ENCODE measurements at places on chromosomes 12 and 14.

DNA sequence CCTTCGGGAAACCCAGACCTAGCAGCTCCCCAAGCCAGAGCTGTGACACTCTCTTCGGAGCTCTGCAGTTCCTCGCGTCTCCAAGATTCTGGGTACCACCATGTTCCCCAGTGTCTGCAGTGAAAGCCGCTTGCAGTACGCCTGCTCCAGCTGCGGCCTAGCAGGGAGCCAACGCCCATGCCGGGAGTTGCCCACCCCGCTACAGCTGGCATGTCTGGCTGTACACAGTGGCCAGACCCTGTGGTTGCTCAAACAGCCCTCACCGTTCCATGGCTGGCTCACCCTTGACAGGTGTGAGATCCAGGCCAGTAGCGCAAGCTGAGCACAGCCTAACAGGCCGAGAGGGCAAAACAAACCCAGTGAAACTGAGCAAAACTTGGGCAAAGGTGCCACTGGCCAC is 503.8 kb upstream of the RPL10L start:
- no peak for DNase-seq

- no peak for DNase-seq
Measured at GRCh38 chr12:51900323-51900889, 6.9 kb upstream of the ACVRL1 start.

DNA sequence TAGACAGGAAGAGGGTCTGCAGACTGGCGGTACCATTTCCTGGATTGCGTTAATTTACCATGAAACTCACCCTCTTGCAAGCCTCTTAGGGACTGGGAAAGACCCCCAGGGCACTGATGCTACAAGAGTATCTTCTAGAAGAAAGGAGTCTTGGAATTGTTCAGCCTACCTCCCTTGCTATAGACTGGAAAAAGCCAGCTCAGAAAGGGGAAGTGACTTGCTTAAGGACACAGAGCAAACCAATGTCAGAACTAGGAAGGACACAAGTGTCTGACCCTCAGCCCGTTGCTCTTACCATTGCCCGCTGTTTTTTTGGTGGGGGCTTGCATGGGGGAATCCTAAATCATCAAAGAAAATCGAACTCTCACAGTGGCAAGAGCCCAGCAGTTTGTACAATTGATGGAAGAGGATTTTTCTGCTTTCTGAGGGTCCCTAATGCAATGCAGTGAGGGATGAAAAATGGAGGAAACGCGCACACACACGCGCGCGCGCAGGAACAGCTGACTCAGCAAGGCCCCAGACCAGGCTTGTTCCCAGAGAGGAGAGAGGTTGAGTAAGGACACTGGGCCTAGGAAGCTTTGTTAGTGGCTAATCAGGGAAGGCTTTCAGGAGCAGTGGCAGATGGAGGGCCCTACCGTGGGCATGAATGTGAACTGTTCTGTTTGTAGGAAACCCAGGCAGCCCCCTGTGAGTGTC is 50.9 kb downstream of the RIN3 start:
- no peak for DNase-seq

GRCh38 chr12:63047146-63047545 is 103.9 kb downstream of the AVPR1A start:
- DNase-seq, result no peak

- peak; percentile 61 for DNase-seq
Measured at GRCh38 chr12:56222531-56222895, 791 bp upstream of the RNF41 start.

- DNase-seq, result no peak
Measured at GRCh38 chr14:91870001-91870400, 2.7 kb upstream of the TC2N start.

- DNase-seq, result no peak
Measured at GRCh38 chr14:90293766-90294730, 37.7 kb downstream of the NRDE2 start.

GRCh38 chr12:102478405-102479098 is 1.8 kb downstream of the IGF1 start:
- DNase-seq, result no peak

DNA sequence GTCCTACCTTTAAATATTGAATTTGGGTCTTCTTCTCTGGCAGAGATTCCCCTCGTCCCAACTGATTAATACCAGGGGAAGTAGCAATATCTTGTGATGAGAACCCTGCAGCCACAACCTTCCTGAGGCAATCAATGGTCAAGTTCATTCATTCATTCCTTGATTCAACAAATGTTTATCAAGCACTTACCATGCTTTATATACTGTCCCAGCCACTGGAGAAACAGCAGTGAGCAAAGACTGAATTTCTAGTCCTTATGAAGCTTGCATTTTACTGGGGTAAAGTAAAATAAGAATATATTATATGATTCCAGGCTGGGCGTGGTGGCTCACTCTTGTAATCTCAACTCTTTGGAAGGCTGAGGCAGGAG is 300 bp upstream of the GIT2 start:
- no peak for DNase-seq

GRCh38 chr12:15037091-15037687 is 64.3 kb downstream of the PDE6H start:
- DNase-seq, result no peak

DNA sequence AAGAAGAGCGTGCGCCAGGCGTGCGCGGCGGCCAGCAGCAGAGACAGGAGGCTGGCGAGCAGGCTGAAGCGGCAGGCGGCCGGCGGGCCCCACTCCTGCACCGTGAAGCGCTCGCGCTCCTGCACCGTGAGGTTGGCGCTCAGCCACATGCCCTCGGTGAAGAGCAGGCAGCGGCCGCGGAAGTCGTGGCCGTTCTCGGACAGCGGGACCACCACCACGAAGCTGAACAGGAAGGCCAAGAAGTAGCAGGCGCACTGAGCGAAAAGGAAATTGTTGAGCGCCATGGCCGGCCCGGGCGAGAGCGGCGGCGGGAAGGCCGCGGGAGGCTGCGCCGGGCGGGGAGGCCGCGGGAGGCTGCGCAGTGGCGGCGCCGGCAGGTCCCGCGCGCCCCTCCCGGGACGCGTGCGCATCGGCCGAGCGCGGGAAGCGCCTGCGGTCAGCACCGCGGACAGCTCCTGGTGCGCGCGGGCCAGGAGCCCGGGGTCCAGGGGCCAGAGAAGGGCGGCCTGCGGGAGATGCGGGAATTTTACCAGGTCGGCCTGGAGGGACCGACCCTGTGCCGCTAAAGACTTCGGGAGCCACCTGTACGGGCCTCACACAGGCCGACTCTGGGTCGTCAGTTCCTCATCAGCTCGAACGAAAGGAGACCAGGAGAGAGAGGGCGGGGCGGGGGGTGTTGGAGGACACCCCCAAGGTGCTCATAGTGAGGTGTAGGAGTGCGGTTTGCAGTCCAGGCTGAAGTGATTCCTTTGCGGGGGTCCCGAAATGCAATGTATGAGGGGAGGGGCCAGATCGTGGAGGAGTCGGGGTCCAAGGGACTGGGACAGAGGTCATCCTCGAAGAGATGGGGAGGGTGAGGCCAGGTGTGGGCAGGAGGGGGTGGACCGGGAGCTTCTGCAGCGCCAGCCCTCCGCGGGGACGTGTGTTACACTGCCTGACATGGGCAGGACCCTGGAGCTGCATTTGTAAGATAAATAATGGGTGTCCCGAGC is at the start of gene TMEM179:
TMEM179 (minus strand) TSS at position 315 of the 992 bp plus-strand sequence; CDS start at position 284, 31 bp downstream.
- DNase-seq, result peak; percentile 45

- no peak for DNase-seq
Measured at GRCh38 chr12:105561546-105562198, 231.2 kb downstream of the C12orf75 start.

- no peak for DNase-seq
Measured at GRCh38 chr14:96904201-96904600, 107.0 kb downstream of the VRK1 start.

- DNase-seq, result no peak
Measured at GRCh38 chr14:68822132-68822651, 29.3 kb upstream of the ZFP36L1 start.

DNA sequence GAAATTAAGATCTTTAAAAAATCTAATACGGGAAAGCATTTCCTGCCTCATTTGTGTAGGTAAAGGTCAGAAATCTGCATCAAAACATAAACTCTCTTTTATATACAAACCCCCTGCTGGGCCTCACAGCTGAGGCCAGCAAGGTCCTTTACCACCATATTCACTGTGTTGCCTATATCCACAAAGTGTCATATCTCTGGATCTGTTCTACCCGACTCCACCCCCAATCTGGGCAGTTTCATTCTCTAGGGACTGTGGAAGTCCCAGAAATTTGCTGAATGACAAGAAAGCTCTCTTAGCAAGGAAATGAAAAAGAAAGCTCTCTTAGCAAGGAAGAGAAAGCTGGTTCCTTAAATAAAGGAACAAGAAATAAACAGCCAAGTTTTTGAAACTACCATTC is 301.7 kb downstream of the KCNH5 start:
- no peak for DNase-seq

DNA sequence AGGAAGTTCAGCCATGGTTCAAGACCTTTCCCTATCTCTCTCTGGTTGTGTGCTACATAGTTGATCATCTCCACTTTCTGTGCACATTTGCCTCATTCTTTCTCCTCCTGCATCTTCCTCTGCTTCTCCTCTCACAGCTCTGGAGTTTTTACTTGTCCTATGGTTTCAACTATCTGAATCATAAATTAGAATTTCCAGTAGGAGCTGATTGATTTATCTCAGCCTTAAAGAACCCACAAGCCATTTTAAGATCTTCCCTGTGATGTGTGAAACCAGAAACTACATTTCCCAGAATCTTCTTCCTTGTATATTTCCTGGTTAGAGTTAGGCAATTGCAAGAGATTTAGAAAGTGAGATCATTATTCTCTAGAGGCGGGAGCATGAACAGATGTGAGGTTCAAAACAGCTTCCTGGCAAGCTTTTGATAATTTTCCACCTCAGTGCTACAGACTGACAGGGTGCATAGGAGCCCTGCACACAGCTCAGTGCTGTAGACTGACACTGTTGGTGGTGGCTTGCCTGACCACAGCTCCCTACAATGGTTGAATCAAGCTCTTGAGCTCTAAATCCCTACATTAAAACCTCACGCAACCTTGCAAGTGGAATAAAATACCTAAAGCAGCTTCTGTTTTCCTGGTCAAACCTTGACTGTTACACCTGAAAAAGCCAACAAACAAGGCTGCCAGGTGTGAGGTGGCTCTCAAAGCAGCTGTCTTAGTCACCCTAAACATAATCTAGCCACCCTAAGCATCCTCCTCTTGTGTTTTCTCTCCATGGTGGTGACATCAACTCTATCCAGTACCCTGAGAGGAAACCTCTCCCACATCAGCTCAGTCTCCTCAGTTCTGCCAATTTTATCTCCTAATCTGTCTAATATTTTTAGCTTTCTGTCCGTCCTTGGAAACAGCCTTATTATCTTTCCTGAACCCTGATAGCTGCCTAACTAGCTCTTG is 21.5 kb upstream of the IFNG start:
- DNase-seq, result no peak

GRCh38 chr12:128120035-128120434 is 146.9 kb upstream of the TMEM132C start:
- no peak for DNase-seq

- DNase-seq, result no peak
Measured at GRCh38 chr12:51953089-51953488, 1.6 kb downstream of the ACVR1B start.

- DNase-seq, result no peak
Measured at GRCh38 chr14:61574514-61574807, 120.9 kb upstream of the HIF1A start.

DNA sequence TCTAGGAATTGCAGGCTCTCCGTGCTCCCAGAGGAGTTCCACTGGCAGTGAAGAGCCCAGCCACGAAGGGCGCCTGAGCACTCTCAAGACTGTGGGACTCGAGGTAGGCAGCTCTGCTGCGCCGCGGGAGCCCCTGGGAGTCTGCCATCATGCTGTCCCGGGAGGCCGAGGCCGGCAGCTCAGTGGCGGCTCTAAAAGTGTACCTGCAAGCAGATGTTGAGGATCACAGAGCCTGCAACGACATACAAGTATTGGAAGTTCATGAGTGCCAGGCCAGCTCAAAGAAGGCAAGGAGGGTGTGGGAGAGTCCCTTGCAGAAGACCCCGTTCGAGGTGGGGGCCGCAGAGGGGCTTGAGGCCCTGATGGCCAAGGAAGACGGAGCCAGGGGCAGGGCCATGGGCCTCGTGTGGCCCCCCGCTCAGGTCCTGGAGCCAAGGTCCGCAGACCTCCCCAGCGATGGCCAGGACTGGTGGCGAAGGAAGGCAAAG is 62.7 kb downstream of the MUCL1 start:
- DNase-seq, result no peak

GRCh38 chr12:94839347-94839746 is 164.2 kb downstream of the NDUFA12 start:
- DNase-seq, result no peak

GRCh38 chr12:121899590-121899989 is 11.0 kb downstream of the PSMD9 start:
- DNase-seq, result no peak

GRCh38 chr12:11838403-11838802 is 188.9 kb downstream of the ETV6 start:
- DNase-seq, result no peak

GRCh38 chr14:24883576-24883975 is 166.4 kb downstream of the STXBP6 start:
- DNase-seq, result no peak

DNA sequence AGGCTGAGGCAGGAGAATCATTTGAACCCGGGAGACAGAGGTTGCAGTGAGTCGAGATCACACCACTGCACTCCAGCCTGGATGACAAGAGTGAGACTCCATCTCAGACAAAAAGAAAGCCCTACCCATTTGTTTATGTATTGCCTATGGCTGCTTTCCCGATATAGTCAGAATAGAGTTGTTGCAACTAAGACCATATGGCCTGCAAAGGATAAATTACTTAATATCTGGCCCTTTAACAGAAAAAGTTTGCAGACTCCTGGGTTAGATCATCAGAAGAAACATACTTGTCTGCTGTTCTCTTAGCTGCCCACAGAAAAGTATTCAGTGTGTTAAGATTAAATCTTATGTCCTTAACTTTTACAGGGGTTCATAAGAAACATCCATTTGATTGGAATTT is 122.4 kb upstream of the VASH1 start:
- DNase-seq, result no peak

- DNase-seq, result peak; percentile 88
Measured at GRCh38 chr14:77580964-77581505, 35.4 kb downstream of the SPTLC2 start.

GRCh38 chr14:41549821-41550607 is 56.7 kb upstream of the LRFN5 start:
- DNase-seq, result no peak

GRCh38 chr14:82537831-82538230 is 1004.2 kb upstream of the SEL1L start:
- no peak for DNase-seq

DNA sequence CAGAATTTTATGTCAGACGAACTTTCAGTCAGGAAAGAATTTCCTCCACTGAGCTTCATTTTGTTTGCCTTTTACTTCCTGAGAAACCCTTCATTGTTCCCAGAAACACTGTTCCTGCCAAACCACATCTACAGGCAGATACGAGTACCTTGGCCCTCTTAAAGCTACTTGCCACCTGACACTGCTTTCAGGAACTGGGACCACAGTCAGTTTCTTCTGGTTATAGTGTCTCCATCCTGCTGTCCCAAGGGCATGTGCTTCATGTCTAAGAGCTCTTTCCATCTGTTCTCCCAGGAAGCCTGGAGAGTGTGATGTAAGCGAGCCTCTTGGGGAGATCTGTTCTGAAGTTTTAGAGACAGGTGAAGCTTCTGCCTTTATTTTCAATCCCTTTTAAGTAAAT is 161.7 kb upstream of the PLEKHA5 start:
- DNase-seq, result no peak

GRCh38 chr12:52207895-52208294 is 16.1 kb upstream of the KRT80 start:
- DNase-seq, result no peak
